ENCODE measurements at places on chromosomes 2 and 18.

GRCh38 chr18:76447258-76447890 is 47.7 kb downstream of the ZNF516 start:
- DNase-seq = no peak
- H3K27me3 ChIP-seq = no peaks in the 10 kb centered on the region
- peaks cover 41% of the 10 kb centered on the region for H3K4me1 ChIP-seq
- H3K27ac ChIP-seq = no peak overlapping the region
- H3K36me3 ChIP-seq = peaks cover 3% of the 10 kb centered on the region
- H3K4me3 ChIP-seq = no peak overlapping the region

DNA sequence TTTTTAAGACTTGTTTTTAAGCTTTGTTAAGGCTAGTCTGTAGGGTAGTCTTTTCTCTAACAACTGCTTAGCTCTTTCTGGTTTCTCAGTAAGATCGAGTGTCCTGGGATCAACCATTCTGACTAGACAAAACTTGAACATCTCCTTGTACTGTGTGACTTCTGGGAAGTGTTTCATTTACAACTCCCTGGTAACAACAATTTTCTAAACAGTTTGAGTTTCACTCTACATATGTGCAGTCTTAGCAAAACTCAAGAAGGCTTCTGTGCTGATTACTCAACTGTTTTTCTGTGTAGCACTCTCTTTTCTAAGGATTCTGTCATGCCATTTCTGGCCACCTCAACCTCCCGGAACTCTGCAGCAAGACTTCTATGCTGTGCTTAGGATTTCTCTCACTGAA is 204.5 kb downstream of the KIAA1328 start:
- no peaks in the 10 kb centered on the region for H3K36me3 ChIP-seq
- no peak for DNase-seq
- no peaks in the 10 kb centered on the region for H3K4me1 ChIP-seq
- H3K4me3 ChIP-seq = no peak overlapping the region
- H3K27ac ChIP-seq = no peak overlapping the region

- no peaks in the 10 kb centered on the region for H3K36me3 ChIP-seq
- DNase-seq = no peak
- peaks cover 2% of the 10 kb centered on the region for H3K4me1 ChIP-seq
- H3K27ac ChIP-seq = no peak overlapping the region
Observed at GRCh38 chr2:187612857-187613256, 58.6 kb upstream of the TFPI start.

DNA sequence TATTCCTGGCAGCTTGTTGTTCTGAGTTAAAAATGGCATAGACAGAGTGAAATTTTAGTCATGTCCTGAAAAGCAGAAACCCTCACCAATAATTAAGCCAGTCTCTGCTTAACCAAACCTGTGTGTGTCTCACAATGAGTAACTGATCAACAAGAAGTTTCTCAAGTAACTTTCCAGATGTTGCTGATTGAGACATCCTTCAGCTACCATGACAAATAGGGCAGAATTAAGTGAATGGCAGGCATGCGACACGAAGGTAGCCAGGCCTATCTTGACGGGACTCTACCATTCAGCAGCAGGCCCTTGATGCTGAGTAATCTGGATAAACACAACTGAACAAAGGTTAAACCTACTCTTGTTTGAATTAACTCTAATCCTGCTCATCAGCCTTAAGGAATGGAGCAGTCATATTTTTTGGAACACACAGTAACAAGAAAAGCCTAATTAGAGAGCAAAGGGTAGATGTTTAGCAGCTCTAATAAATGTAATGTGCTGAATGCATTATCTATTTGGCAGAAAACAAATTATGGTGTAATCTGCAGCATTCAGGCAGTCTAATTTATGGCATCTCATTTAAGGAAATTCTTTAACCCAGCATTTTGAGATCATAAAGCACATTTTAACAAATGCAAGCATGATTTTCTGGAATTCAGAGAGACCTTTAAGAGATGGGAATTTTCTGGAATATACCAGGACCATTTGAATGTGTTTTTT is 159.5 kb upstream of the EPHA4 start:
- no peak for DNase-seq
- H3K4me1 ChIP-seq = no peaks in the 10 kb centered on the region
- no peaks in the 10 kb centered on the region for H3K36me3 ChIP-seq

DNA sequence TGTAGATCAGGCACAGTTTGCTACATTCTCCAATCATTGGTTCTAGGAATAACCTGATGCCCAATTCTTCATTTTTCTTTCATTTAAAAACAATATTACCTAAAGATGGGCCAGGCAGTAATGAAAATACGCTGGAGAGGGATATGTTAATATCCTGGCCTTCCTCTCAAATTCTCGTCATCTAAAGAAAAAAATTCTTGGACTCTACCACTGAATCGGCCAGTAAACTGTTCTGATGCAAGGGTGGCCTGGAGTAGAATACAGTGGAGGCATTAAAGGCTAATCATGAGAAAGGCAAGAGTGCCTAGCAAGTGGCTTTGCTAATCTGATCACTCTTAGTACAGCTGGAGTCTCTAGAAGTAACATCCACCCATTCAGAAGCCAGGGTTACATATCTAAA is 157.7 kb downstream of the ANTXR1 start:
- no peak for DNase-seq
- H3K4me1 ChIP-seq = peaks cover 7% of the 10 kb centered on the region
- no peak overlapping the region for H3K27ac ChIP-seq
- no peaks in the 10 kb centered on the region for H3K27me3 ChIP-seq
- peaks cover 45% of the 10 kb centered on the region for H3K36me3 ChIP-seq
- no peak overlapping the region for H3K4me3 ChIP-seq

DNA sequence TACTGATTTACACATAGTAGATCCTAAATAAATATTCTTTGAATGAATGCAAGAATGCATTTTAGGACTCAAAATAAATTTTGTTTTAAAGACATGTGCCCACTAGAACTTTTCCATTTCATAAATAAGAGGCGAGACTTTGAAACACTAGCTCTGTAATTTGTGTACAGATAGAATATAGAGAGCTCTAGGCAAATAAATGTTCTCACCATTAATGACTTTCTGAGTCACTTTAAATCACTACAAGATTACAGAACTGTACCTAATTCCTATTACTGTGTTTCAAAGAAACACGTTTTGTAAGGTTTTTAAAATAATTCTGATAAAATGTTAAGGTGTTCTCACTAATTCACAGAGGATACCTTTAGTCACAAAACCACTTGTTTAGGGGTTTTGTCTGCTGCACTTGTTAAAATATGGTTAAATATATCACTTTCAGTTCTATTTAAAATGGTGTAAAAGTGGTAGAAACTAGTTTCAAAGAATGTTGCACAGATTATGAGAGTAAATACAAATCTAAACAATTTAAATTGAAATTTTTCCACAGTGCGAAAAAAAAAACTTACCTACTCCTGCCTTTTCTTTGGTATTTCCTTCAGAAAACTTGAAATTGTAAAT is 158.7 kb upstream of the ZC3H15 start:
- no peaks in the 10 kb centered on the region for H3K27me3 ChIP-seq
- no peaks in the 10 kb centered on the region for H3K4me1 ChIP-seq
- no peaks in the 10 kb centered on the region for H3K36me3 ChIP-seq

DNA sequence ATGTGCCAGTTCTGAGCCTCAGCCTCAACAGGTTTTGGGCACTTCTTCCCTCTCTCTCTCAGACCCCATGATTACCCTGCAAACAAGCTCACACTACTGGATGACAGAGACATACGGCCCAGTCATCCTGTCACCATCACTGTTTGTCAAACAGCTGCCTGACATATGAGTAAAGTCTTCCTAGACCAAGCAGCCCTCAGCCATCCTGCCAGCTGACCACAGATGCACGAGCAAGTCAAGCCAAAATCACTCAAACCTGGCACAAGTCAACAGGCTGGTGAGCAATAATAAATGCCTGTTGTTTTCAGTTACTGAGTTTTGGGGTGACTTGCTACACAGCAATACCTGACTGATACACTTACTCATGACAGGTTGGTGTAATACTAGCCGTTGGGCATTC is 75.5 kb upstream of the KLF7 start:
- DNase-seq = peak; percentile 32
- peak overlapping the region; percentile 95 for H3K27ac ChIP-seq
- no peaks in the 10 kb centered on the region for H3K36me3 ChIP-seq

- H3K4me3 ChIP-seq = no peak overlapping the region
- H3K27me3 ChIP-seq = no peaks in the 10 kb centered on the region
- H3K27ac ChIP-seq = no peak overlapping the region
- DNase-seq = no peak
- H3K4me1 ChIP-seq = no peaks in the 10 kb centered on the region
Observed at GRCh38 chr2:241894681-241895426, 25.3 kb downstream of the RTP5 start.

DNA sequence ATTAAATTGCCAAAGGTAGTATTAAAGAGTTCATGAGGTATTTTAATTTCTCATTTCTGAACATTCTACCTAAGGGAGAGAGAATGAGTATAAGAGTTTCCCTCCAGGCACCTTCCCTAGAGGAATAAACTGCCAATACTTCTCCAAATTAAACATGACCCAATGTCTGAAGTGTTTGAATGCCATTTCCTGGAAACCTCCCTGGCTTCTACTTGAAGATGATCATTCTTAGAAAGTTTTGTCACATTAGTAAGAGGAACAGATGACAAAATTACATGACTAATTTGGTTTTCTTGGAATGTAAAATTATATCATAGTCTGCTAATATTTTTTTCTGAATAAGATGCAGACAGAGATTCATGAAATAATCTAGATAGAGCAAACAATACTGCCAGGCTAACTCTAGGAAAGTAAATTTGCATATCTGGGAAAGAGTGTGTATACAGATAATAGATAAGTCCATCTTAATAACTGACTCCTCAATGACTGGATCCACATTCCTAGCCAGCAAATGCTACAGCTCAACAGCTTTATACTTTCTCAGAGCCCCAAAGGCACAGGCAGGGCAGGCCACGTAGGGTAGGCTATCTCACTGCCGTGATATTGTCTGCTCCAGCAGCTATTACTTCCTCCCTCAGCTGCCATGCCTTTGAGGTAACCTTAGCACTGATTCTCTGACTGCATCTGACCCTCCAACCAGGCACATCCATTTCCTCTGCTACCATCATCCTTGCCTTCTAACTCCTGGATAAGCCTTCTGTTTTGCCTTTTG is 630.8 kb upstream of the PIK3C3 start:
- no peak overlapping the region for H3K27ac ChIP-seq
- peaks cover 3% of the 10 kb centered on the region for H3K4me1 ChIP-seq
- H3K4me3 ChIP-seq = no peak overlapping the region

GRCh38 chr18:62596145-62597005 is 73.5 kb downstream of the ZCCHC2 start:
- peaks cover 47% of the 10 kb centered on the region for H3K27me3 ChIP-seq
- no peak overlapping the region for H3K4me3 ChIP-seq
- H3K36me3 ChIP-seq = no peaks in the 10 kb centered on the region
- H3K27ac ChIP-seq = no peak overlapping the region

DNA sequence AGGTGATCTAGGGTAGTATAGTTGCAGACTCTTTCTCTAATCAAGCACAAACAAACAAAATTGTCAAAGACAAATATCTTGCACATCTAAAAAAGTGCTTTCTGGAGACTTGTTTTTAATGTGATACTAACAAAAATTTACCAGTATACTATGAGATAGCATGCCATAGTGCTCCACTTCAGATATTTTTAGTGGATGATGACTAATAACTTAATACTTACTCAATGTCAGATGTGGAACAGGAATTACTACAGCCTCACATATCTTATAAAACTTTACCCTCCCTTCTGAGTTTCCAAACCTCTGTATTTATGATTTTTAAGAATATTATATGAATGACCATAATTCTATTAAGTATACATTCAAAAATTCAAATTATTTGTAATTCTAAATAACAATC is 1162.0 kb upstream of the SLC39A10 start:
- H3K4me3 ChIP-seq = no peak overlapping the region
- no peaks in the 10 kb centered on the region for H3K36me3 ChIP-seq
- no peaks in the 10 kb centered on the region for H3K27me3 ChIP-seq

DNA sequence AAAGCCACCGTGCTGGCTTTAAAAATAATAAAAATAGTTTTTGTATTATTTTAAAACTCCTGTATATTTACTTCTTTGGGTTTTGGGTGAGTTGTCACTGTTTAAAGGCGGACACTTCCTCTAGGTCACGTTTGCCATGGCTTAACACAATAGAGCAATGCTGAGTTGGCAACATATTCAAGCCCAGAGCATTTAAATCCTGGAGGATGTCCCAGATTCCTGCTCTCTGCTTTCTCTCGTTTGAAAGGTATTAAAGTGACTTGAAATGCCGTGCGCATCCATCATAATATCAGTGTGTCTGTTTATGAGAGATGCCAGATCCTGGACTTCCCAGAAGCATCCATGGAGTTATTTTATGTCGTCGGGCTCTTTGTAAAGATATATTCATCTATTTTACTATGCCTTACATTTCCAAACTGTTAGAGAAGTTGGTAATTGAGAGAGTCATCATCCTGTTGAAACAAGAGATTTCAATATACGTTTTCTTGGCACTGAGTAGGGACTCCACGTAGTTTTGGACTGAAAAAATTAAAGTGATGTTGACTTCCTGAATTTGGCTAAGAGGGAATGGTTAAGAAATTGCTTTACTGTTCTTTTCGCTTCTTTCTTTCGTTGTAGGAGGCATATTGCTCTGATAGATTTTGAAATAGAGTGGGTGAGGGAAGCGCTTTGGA is 150.6 kb downstream of the ZNF236 start:
- no peak overlapping the region for H3K27ac ChIP-seq
- H3K36me3 ChIP-seq = peaks cover 3% of the 10 kb centered on the region
- no peaks in the 10 kb centered on the region for H3K4me1 ChIP-seq
- no peak for DNase-seq
- no peaks in the 10 kb centered on the region for H3K27me3 ChIP-seq

DNA sequence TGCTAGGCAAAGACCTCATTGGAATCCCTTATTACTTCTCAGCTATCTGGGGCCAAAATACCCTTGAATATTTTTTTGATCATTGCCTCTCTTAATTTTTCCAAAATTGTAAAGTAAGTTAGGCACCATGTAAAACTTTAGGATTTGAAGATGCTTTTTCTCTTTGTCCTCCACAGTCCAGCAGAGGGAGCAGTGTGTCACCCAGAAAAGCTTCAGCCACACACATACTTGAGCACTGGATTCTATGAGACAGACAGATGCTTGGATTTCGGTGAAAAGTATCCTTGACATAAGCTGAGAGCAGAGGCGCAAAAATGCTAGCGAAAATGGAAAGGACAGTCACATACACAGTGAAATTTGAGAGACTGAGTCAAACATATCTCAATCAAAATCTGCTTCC is 74.7 kb upstream of the KCNJ3 start:
- H3K4me1 ChIP-seq = no peaks in the 10 kb centered on the region
- no peaks in the 10 kb centered on the region for H3K36me3 ChIP-seq
- no peak overlapping the region for H3K27ac ChIP-seq
- H3K27me3 ChIP-seq = no peaks in the 10 kb centered on the region

DNA sequence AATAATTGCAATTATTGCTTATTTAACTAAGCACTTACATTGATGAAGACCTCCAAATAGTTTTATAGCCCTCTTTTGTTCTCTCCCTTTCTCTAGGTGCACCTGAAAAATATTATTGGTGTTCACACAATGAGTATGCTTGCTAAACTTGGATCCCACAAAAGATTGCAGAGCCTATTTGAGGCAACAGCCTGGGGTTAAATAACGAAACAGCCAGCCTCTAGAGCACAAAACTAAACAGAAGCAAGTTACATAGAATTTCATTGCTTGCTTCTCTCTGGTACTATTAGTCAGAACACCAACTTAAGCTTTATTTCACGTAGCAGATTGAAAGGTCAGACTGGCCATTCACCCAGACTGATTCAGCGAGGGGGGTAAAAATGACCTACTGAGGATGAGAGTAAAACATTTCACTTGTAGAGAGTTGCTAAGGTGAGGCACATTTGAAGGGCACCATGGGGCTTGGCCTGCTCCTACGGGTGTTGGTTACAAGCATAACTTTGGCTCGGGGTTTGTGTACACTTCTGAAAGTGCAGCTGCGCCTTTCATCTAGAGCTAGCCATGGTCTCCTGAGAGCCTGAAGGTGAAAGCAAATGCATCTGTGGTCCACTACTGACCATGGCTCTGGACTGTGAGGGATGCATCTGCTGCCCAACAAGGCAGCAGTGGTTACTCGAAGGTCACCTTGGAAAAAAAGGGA is 225.1 kb upstream of the LRRTM1 start:
- DNase-seq = no peak
- no peak overlapping the region for H3K27ac ChIP-seq
- no peaks in the 10 kb centered on the region for H3K36me3 ChIP-seq
- no peak overlapping the region for H3K4me3 ChIP-seq

Measured in IMR-90 (cell line).